HAP-1 (cell line): ENCODE measurements at places on chromosomes 1 and 21.

- peak; percentile 27 for DNase-seq
These were observed 6.4 kb downstream of the UTP11 start for GRCh38 chr1:38018864-38019343.

- peak; percentile 80 for DNase-seq
These were observed 4.9 kb downstream of the SH3BGRL3 start for GRCh38 chr1:26284597-26285347.

- DNase-seq, result no peak
These were observed 237.0 kb downstream of the GPATCH2 start for GRCh38 chr1:217393896-217394295.

DNA sequence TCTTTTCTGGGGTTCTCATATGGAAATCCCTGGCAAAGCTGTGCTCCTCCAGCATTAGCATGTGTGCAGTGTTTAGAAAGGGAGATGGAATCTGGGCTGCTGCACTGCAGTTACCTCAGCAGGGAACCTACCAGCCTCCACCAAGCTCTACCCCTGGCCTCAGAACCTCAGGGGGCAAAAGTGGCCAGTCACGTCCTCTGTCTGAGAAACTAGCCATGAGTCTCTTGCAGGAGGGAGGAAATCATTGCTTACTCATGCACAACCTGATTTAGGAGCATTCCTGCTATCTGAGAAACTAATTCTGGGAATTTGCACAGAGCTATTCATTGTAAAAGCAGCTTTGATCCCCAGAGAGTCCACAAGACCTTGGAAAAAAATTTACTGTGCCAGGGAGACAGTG lies 80.6 kb upstream of the IPO9 start:
- DNase-seq, result no peak

- DNase-seq, result no peak
These were observed 636.4 kb downstream of the PLPP3 start for GRCh38 chr1:55943012-55943411.

- no peak for DNase-seq
These were observed 121.3 kb downstream of the CDC7 start for GRCh38 chr1:91621907-91622306.

GRCh38 chr1:119912963-119913362 lies 16.6 kb upstream of the ADAM30 start:
- DNase-seq, result no peak

- DNase-seq, result peak; percentile 59
These were observed 33.8 kb upstream of the RPL11 start for GRCh38 chr1:23657659-23658275.

GRCh38 chr1:235990330-235990795 lies 74.5 kb downstream of the NID1 start:
- DNase-seq, result no peak

- DNase-seq, result no peak
These were observed 32.3 kb downstream of the RRAGC start for GRCh38 chr1:38827318-38827717.

GRCh38 chr1:207256869-207257268 lies 64.6 kb upstream of the CD55 start:
- DNase-seq, result no peak

DNA sequence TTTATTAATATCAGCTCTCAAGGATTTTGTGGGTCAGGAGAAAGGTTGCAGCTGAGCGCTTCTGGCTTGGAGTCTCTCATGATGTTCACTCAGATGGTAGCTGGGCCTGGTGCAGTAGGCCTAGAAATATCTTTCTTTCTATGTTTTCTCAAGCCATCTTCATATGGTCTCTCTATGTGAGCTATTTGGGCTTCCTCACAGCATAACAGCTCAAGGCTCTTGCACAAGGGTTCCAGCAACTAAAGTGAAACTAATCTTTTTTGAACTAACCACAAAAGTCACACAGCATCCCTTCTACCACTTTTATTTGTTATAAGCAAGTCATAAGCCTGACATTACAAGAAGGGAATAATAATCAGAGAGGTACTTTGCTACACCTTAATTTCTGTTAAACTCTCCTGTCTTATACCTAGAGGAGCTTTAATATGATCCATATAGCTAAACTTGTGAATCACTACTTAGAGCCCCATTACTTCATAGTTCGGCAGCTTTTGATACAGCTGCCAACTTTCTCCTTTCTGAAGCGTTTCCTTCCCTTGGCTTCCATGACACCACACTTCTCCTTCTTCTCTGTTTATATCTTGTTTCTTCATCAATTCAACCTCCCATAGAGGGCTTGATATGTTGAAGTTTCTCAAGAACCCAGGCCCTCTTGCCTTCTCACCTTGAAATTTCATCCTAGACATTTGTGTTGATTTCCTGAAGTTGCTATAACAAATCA lies 720.2 kb downstream of the LTN1 start:
- no peak for DNase-seq

DNA sequence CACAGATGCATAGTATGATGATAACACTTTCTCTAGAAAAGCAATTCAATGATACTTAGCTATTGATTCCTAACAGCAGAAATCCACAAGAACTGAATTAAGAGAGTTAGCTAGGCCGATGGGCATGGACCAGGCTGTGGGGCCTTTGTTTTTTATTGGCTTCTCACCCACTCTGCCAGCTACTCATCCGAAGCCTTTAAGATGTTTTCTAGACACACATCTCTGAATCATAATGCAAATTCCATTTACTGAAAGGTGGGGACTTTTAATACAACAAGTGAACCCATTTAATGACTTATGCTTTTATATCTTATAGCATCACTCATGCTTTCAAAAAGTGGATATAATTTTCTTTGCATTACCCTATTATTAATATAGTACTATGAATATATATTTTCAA lies 170.2 kb downstream of the RUNX1 start:
- no peak for DNase-seq

DNA sequence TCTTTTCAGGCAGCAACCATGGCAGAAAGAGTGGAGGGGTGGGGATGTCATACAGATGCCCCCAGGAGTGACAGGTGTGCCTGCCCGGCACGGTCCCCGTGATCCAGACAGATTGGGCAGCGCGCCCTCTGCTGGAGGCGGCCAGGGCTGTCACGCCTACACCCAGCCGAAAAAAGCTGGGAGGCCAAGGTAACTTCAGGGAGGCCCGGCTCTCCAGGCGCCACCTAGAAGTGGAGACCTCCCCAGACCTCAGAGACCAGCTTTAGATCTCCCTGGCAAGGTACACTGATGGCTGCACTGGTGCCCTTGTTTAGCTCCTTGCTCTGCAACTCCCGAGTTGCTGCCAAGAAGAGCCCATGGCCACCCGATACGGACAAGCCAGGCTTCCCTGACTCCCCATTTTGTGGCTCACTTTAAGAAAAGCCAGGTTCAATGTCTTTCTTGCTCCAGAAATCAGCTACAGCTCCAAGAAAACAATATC lies 6.6 kb downstream of the GOLT1A start:
- peak; percentile 11 for DNase-seq

DNA sequence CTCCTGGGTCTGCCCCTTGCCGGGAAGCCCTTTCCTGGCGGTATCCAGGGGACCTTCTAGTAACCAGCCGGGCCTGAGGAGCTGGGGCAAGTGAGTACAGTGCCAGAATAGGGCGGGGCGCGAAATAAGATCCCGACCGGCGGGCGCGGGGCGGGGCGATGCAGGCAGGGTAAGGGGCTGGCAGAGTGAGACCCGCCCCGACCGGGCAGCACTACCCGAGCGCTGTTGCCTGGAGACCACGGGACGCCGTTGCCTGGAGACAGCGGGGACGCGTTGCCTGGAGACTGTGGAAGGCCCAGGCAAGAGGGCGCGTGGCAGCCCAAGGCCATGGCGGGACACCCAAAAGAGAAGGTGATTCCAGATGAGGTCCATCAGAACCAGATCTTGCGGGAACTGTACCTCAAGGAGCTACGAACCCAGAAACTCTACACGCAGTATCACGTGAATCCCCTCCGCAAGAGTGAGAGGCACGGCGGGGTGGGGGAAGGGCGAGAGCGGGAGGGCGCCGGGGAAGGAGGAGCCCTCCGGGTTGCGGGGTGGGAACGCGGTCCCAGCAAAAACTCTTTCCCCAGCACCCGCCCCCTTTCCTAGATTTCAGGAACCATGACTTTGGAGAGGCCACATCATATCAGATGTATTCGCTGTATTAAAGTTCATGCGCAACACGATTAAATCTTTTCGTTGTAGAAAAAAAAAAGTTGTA lies 24.3 kb downstream of the EBNA1BP2 start:
- DNase-seq, result peak; percentile 95

GRCh38 chr1:28933277-28933676 lies 18.9 kb downstream of the EPB41 start:
- no peak for DNase-seq

- DNase-seq, result no peak
These were observed 520 bp downstream of the TNFRSF18 start for GRCh38 chr1:1205769-1206375.

GRCh38 chr21:30126576-30126975 lies 40.0 kb downstream of the CLDN17 start:
- DNase-seq, result no peak
